ENCODE measurements at places on chromosomes 4 and X. TPM values are rescaled to one million over a fixed set of nuclear protein-coding genes. Genes with fewer than 3 reads are reported as not detected.

Gene DDIT4L
- not detected for total RNA-seq

Gene HAUS7
- total RNA-seq = 6.4 TPM

Gene FAM114A1
- total RNA-seq = 60.3 TPM

Gene MAGEA1
- not detected for total RNA-seq

Gene PIN4
- total RNA-seq = 7.2 TPM
